ENCODE measurements at places on chromosomes 12 and 14.

DNA sequence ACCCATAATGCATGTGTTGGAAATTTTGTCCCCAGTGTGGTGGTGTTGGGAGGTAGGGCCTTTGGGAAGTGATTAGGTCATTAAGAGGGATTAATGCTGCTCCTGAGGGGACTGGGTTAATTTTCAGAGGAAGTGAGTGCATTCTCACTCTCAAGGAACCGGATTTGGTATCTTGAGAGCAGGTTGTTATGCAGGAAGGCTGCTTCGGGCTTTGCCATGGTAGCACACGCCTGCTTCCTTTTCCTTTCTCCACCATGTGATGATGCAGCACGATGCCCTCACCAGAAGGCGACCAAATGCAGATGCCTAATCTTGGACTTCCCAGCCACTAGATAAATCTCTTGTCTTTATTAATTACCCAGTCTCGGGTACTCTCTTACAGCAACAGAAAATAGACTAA is 257.1 kb downstream of the SSPN start:
- DNase-seq, result no peak

GRCh38 chr14:82431031-82431430 is 897.4 kb upstream of the SEL1L start:
- no peak for DNase-seq

DNA sequence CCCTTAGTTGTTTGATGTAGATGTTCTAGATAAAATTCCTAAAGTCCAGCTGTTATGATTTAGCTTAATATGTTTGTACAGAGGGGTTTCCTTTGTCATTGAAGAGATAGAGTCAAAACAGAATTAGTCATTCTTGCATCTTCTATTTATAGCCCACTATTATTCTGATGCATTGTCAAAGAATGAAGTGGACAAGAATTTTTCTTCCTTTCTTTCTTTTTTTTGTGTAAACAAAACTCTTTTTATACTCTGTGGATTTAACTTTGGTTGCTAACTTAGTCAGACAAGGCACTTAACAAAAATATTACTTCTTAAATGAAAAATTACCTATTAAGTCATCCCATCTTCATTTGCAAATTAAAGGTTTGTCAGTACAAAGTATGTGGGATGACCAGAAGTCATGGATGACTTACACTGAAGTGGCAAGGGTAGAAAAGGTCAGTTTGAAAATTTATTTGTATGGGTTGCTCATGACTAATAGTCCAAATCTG is 215.6 kb upstream of the DDHD1 start:
- DNase-seq, result no peak

GRCh38 chr12:49233842-49234526 is 30.9 kb upstream of the TUBA1C start:
- DNase-seq, result no peak

DNA sequence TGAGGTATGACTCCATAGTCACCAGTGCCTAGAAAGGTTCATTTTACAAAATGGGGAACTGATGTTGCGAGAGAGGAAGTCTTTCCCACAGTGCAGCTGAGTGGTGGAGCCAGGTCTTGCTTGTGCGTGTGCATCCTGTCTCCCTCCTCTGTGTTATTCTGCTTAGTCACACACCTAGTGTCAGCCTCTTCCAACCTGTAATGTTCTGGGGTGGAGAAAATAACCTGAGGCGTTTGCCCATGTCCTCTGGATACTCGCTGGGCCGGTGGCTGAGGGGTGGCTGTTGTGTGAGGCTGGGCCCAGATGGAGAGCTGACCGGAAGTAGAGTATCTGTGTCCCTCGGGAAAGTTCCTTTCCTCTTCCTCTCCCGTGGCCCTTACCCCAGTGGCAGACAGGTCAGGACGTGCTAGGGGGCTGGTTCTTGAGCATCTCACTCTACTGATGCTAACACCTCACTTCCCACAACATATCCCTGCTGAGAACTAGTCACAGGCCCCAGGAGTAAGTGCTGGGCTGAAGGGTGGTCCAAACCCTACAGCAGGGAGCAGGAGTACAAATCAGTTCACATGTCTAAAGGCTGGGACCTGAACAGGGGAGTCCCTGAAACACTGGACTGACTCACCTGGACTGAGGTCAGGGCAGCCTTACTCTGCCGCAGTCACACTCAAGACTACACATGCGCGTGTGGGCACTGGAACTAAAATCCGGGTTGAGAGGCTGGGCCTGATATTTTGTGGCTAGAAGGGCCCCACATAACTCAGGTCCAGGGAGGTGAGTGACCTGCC is 7.0 kb downstream of the MLF2 start:
- DNase-seq, result no peak

DNA sequence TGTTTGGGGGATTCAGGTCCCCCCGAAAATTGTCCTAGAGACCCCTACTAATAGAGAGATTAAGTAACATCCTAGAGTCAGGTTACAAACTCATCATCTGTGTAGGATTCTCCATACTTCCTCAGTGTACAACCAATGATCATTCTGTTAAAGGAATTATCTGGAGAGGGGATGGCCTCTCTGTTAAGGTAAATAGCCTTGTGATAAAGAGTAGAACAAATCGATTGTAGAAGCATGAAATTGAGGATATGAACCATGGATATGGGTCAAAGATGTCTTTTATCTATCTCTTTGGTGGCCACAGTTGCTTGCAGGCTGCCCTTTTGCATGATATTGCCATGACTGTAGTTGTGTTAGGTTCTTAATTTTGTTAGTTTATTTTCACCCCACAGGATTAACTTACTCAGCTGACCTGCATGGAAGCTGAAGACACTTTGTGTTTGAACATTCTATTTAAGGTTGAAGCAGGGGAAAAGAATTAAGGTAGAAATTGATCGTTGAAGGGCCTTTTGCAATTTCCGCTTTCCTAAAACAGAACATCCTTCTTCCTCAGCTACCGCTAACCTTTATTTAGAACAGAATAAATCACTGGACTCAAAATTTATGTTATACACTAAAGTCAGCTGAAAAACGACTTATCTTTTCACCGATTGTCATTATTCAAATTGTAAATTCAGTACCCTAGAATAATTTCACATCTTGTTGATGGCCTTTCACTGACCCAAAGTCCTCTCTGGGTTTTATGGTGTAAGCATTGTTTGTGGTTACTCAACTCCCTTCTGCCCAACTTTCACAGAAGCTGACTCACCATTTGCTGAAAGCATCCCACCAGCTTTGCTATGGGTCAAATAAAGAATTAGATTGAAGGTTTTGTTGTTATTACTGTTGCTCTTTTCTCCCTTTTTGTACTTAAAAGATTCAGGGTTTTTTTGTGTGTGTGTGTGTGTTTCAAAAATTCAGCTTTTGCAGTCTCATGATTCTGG is 52.3 kb downstream of the IRAK3 start:
- no peak for DNase-seq

DNA sequence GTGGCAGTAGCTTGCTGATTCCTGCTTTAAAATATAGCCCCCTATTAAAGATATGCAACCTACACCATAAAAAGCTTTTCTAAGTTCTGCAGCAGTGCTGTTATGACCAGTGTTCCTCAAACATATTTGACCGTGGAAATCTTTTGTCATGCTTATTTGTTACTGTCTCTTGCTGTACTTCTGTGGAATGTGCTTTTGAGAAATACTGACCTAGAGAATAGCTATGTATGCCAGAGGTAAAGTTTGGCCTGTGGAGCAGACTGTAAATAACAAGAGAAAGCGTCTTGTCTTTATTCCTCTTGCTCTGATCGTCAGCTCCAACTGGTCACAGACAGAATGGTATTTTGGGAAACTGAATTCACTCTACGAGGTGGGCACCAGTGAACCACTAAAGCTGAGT is 239.0 kb downstream of the FBXL14 start:
- no peak for DNase-seq
